ENCODE measurements at places on chromosomes 4 and X.

DNA sequence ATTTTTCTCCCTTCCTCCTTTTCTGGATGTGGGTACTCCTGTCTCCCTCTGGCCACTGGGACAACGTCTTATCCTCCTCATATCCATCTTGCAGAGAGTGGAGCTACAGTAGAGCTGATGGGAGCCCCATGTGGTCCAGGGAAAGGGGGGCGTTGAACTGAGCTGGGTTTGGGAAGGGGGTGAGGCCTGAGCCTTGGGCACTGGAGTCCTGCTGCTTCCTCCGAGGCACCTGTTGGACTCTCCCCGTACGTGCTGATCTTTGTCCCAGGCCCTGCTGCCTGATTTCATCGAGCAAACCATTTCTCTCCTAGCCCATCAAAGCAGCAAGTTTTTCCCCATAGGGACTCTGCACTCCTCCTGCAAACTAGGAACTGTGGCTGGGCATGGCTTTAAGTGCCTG, 94.3 kb downstream of the STOX2 start:
- no peak for DNase-seq

GRCh38 chrX:71846429-71846828, 64.2 kb upstream of the NHSL2 start:
- DNase-seq, result no peak

DNA sequence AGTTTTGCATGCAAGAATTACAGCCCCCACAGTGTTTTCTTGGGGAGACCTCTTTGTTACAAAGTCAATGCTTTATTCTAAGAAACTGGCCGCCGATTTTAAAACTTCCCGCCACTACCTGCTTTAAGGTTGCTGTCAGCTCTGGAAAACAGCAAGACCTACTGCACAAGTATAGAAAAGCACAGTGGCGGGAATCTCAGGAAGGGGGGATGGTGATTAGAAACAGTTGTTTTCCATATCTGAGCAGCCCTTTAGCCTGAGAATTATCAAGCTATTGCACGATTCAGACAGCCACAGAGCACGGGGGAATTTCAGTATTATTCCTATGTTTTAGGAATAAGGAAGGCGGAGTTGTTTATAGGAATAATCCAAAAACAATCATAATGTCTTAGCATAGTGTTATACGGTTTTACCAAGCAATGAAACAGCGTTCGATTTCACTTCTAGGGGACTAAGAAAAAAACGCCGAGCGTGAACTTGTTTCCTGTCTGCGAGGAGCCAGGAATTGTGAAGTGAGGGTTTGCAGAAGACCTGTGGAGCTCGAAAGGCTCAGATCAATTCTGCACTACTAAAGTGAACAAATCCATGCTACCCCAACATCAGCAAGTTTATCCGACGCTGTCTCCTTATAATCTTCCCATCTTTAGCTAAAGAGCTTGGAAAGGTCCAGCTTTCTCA, 81.3 kb downstream of the HMGN5 start:
- no peak for DNase-seq

DNA sequence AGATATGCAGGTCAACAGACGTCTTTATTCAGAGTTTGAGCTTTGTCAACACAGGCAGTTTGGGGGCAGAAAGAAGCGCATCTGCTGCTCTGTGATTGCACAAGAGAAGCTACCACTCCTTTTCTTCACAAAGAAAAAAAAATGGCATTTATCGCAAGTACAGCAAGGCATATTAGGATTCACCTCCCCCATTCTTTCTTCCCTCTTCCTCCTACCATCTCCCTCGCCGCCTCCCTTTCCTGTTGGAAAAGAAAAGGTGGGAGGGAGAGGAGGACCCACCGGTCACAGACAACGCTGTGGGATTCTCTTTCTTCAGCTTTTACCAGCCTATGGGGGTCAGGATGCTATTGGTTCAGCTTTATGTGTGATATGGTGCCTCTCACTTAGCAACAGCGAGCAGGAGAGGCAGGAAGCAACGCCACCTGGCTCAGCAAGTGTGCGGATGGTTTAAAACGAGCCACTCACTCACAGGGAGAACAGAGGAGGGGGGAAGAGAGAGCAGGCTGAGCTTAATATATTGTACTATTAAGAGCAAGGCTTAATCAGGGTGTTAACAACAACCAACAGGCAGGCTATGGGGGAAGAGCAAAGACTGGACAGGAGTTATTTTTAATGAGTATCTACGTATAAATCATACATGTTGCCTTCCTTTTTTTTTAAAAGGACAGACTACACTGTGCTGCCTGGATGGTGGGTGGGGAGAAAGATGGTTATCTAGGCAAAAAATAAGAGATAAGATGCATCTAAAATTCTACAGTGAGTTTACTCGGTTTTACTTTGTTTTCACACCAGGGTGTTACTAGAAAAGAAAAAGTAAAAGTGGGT, 104.7 kb downstream of the MAML3 start:
- peak; percentile 76 for DNase-seq

GRCh38 chr4:79673898-79674297, 265.9 kb upstream of the GK2 start:
- DNase-seq, result no peak

GRCh38 chr4:145490361-145490760, 8.7 kb downstream of the SMAD1 start:
- DNase-seq, result no peak

DNA sequence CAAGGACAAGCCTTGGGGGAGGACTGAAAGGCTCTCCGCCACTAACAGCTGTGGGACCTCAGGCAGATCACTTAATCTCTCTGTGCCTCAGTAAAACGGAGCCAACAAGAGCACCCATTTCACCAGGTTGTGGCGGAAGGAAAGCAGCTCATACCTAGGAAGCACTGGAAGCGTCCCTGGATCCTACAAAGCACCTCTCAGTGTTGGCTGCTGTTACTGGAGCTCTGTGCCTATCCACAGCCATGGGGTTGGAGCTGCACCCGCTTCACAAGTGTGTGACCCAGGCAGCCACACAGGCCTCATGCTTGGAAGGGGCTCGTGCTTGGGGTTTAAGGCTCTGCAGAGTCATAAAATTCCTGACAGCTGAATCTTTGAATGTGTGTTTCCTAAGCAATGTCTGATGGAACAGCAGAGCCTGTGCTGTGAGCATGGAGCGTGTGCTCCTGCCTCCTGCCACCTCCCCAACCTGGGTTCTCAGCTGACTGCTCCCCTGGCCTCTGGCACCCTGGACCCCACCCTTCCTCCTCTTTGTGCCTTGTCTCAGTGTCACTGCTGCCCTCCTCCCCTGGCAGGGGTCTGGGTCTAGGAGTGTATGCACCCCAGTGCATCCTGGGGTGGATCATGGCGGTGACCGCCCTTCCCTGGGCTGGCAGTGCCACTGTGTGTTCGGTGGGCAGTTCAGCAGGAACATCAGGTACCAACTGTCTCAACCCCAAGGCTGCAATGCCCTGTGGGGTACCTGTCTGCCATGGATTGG, 14.4 kb upstream of the MAN2B2 start:
- no peak for DNase-seq

DNA sequence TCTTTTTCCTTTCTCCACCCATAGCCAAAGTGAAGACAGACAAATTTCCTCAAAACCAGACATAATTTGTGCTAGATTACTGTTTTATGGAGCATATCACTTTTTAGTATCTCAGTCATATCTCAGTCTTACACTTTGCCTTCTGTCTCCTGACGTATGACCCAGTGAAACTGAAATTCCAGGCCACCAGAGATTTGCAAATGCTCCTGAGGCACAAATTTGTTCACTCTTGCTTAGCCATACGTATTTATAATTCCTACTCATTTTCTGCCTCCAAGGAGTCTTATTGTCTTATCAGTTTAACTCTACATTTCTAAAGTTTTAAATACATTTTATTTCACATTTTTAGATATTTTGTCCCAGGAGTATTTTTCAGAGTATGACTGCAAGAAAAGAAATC, 10.0 kb downstream of the TMEM156 start:
- no peak for DNase-seq

GRCh38 chr4:53068755-53069330, 206.7 kb downstream of the RASL11B start:
- DNase-seq, result no peak

DNA sequence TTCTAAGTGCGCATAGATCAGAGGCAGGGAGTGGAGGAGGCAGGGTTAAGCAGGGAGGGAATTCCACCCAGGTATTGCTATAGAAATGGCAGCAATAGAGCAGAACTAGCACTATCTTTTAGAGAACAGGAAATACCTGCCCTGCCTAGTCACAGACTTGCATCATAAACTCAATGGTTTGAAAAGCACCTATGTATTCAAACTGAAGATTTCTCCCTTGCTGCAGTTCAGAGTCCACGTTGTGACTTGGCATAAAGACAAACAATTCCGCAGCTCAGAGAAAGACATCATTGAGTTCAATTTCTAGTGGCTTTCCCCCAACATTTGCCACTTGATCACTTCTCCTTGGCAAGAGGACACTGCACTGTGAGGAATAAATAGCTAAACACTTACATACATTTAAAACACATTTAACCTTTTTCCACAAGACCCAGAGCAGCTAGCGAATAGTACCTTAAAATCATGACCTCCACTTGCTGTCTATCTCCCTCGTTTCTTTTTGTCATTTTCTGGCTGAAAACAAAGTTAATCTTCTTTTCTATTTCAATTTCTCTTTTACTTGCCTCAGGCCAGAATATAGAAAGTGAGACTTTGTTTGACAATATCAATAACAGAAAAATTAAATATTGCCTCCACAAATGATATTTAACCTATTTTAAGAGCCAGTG, 42.4 kb downstream of the SLC7A11 start:
- DNase-seq, result no peak

DNA sequence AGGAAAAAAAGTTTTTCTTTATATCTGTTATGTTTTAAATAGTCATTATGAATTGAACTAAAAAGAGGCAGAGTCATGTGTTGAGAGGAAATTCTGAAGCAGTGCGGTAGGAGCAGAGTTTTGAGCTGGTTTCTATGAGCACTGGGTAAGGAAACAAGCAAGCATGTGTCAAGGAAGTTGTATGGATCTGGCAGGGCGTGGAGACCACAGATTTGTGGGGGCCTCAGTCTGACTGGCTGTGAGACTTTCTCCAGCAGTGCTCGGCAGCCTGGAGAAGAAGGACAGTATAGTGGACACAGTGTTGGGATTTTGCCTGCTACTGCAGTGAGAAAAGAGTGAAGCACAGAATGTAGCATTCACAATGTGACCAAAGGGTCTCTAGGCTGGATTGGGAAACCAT, 399.1 kb downstream of the INPP4B start:
- no peak for DNase-seq

- DNase-seq, result no peak
Measured at GRCh38 chr4:80045786-80046185, 27.2 kb downstream of the ANTXR2 start.

Data from naive thymus-derived CD8-positive, alpha-beta T cell (primary cell).